Fibroblast of skin of right biceps (primary cell): ENCODE measurements at places on chromosomes 3 and 15.
A peak's percentile ranks its signal among the peaks of the same experiment; 100 is the strongest.

DNA sequence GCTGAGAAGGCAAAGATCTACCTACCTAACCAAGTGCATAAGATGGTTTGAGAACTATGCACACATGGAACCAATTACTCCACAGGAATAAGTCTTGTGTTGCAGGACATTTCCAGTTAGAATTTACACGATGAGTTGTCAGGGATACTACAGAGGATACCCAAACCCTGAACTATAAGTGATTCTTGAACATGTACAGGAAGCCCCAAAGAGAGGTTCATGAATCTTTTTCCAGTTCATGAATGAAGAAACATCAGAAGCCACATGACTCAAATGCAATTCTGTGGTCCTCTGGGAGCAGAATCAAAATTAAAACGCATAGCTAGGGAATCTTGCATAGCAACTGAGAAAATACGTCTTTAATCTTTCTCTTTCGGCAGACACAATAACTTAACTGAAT lies 114.1 kb upstream of the LMCD1 start:
- DNase-seq, result peak; percentile 51

DNA sequence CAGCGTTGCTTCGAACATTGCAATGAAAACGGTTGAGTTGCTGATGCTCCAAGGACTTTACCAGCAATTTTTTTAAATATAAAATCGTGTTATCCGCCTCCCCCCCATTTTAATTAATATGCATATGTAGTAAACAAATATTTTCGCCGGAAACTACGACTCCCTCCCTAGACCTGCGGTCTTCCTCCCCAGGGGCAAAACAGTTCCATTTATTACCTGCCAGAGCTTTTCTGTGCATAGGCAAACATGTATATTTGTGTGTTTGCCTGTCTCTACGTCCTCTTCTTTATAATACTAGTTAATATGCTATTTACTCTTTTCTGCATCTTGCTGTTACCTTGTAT lies 593 bp upstream of the RSL24D1 start:
- DNase-seq, result no peak

GRCh38 chr3:57778494-57778893 lies 22.4 kb downstream of the SLMAP start:
- no peak for DNase-seq

- no peak for DNase-seq
Observed at GRCh38 chr3:49428752-49429080, 408 bp downstream of the NICN1 start.

DNA sequence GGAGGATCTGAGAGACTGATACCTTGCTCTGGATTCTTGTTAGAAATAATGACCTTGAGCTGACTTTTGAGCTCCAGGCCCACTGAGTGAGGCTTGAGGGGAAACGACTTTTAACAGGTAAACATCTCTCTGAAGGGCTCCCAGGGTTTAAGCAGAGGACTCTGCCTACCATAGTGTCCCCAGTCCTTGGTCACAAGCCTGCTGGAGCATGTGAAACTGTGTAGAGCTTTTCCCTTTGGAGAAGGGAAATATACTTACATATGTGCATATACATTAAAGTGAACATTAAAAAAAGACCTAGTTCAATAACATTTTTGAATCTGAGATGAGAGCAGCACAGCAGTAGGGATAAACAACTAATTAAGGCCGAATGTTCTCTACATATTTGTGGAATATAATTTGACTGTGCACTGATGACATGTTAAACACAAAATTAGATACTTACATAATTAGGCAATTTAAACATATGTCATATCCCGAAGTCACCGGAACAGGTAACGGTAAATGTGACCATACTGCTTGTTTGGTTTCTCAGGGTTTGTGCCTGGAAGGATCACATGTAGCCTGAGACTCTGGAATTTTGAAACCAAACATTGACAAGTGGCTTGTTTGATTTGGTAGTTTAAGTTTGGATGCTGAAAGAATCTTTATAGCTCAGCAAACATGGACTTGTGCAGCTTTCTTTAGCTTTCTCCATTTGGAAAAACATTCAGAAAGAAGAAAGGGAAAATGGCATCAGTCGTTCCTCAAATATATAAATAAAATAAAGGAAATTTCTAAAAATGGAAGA lies 266.1 kb upstream of the C2CD4B start:
- DNase-seq, result no peak

DNA sequence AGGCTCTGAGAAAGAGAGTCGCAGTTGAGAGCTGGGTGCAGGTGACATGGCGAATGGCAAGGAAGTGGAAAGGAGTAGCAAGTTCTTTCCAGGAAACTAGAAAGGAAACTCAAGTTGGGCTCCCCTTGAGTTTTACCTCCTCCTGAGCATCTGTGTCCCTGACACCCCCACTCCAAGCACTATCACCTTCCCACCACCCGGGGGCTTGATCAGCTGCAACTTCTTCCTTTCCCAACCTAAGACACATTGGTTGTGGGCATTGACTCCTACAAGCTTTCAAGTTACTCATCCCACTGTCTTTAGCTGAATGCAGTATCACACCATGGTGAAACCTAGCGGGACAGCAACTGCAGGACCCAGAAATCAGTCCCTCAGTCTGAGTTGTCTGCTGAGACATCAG lies 256.6 kb upstream of the NR2F2 start:
- no peak for DNase-seq

DNA sequence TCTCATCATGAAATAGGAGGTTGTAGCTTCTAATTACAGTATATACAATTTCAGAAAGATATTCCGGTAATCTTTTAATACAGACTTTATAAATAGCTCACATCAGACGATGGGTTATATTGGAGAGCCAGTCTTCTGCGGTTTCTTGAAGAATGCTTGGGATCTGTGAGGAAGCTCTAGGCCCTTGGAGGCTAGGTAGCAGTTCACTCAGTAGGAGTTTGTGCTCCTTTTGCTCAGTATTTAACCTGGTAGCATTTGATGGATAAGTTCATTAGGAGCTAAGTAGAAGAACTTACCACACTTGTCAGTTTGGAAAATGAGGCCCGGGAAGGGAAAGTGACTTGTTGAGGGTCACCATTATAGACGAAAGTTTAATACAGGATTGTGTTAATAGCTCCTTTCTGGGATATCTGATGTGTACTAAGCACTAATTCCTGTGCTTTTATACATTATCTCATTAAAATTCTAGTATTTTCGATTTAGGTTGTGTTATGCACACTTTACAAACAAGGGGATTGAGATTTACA lies 2.8 kb downstream of the FNDC3B start:
- peak; percentile 54 for DNase-seq

- no peak for DNase-seq
Observed at GRCh38 chr3:56838448-56838847, 36.7 kb upstream of the ARHGEF3 start.

GRCh38 chr3:171950373-171950772 lies 89.0 kb upstream of the FNDC3B start:
- DNase-seq, result peak; percentile 44

DNA sequence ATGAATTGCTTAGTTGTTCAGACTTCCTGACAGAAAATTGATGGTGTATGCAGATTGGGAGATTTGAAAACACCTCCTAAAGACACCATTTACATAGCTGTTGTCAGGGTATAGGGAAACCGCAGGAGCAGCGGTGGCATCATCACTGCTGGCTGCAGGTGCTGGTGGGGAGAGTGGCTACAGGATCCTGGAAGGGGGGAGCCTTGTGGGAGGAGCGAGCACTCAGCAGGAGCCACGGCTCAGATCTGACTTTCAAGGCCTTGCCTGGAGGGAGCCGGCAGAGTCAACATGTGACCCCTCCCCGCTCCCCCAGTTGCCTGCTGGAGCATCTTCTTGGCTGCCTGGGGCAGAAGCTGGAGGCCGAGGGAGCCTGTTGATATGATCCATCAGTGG lies 26.1 kb downstream of the EDEM1 start:
- DNase-seq, result no peak

GRCh38 chr15:56524915-56525314 lies 60.0 kb upstream of the MNS1 start:
- peak; percentile 70 for DNase-seq

- no peak for DNase-seq
Observed at GRCh38 chr3:106542101-106542769, 673.4 kb upstream of the CBLB start.

DNA sequence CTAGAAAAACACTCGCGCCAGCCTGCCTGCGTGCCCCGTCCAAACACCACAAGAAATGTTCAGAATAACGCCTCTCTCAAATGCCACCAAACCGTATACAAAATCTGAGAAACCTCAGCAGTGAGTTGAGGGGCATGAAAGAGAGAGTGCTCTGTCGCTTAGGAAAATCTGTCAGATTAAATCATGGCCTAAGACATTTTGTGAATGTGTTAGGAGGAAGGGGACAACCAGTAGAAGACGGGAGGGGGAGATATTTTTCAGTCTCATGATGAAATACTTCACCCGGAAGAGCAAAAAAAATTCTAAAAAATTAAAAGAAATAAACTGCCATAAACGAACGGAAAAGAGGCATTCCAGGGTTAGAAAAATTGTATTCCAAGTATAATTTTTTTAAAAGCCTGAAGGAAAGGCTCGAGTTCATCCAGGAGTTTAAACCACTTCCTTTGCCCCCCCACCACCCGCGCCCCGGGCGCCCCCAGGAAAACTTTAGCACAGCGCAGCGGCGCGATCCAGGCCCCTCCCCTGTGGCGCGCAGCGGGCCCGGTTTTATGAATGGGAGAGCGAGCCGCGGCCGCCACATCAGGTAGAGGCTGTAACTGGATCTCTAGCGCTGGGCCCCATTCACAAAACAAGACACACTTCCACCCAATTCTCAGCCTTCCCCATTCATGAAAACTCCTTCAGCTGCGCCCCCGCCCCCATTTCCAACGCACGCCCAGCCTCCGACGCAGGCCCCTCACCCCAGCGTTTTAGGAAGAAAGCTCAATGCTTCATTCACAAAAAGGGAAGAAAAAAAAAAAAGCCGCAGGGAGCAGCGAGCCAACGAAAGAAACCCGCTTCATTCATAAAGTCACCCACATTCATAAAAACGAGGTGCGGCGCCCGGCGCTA lies 1.4 kb downstream of the ETV5 start:
- DNase-seq, result peak; percentile 85

DNA sequence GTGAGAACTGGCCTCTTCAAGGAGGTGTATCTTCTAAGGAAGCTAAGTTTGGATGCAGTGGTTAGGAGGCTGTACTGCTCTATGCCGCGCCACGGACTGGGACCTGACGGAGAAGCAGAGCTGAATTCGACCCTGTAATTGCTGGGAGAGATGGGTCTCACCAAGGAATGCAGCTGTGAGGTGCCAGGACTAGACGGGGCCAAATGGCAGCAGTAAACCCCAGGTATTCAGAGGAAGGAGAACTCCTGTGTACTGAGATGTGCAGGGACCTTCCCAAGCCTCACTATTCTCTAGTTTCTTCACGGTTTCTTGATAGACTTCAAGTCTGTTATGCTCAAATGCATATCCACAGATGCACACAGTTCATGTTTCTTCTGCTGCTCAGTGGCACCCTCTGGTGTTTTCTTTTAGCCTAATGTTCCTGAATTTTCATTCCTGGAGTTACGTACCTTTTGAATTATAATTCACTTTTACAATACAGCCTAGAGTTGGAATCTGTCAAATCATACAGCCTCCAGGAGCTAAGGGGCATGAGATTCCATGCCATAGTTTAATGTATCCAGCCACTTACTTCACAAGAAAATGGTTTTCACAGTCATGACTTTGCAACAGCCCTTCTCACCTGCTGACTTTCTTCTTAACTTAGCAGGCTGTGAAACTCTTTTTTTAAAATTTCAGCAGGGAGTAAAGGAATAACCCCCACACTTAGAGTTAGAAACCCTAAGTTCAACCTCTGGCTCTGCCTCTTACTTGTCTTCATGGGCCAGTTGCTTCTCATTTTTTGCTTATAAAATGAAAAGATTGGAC lies 61.8 kb downstream of the GLDN start:
- peak; percentile 37 for DNase-seq

GRCh38 chr3:125051205-125051604 lies 4.6 kb downstream of the HEG1 start:
- DNase-seq, result no peak

GRCh38 chr3:51514210-51514609 lies 14.4 kb upstream of the DCAF1 start:
- DNase-seq, result no peak

GRCh38 chr3:13171704-13172643 lies 98.7 kb upstream of the IQSEC1 start:
- DNase-seq, result no peak

GRCh38 chr3:41508063-41508696 lies 308.9 kb downstream of the CTNNB1 start:
- no peak for DNase-seq

DNA sequence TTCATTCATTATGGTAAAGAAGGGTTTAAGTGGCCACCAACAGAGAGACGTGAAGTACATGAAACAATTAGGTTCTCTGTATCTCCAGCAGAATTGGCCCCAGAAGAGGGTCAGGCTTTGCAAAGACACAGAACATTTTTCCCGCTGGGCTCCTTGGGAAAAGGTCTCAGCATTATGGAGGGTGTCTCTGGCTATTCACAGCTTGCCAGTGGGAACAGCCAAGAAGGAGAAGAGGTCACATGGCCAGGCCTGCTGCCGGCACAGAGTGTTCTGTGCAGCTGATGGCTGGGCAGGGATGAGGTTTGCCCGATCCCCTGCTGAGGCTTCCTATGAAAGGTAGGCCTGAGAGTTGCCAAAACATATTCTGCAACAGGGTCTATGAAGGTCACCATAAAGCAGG lies 77.8 kb upstream of the LPP start:
- DNase-seq, result no peak

DNA sequence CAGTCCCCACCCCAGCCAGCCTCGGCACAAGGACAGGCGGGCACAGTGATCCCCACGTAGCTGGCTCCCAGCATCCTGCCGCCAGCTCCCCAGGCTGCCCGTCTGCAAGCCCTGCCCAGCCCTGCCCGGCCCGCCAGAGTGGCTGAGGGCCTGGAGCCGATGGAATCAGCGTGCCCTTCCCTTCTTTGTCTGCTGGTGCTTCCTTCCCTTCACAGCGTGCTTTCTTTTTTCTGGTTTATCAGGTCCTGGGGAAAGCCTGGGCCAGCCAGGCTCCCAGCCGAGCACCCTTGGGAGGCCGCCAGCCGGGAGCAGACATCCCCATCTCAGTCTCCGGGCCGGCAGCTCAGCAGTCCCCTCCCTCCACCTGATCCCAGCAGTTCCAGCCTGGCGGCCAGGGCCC lies 54.7 kb upstream of the SMAD6 start:
- DNase-seq, result no peak

- no peak for DNase-seq
Observed at GRCh38 chr3:17585394-17586325, 156.8 kb downstream of the TBC1D5 start.

DNA sequence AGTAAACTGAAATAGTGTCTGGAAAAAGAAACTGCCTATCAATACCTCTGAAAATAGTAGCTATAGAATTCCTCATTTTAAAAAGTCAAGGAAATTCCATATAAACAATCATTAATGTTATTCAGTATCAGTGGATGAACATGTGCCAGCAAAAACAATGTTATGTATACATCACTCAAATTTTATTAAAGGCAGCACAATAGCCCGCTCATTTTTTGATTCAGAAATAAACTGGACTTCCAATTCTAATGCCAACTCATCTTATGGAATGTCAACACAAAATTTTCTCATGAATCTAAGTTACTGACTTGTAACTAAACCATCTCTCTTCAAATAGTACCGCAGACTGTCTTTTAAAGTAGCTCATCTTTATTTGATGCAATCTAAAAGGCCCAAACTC lies 19.0 kb downstream of the THBS1 start:
- DNase-seq, result peak; percentile 62

GRCh38 chr15:40256638-40257235 lies 17.9 kb downstream of the PAK6 start:
- peak; percentile 78 for DNase-seq

GRCh38 chr15:71806452-71806931 lies 3.9 kb upstream of the NR2E3 start:
- peak; percentile 61 for DNase-seq

- DNase-seq, result no peak
Observed at GRCh38 chr3:16801223-16801622, 83.5 kb upstream of the PLCL2 start.

GRCh38 chr15:88983861-88984429 lies 70.8 kb upstream of the MFGE8 start:
- DNase-seq, result no peak
